ENCODE measurements at places on chromosomes 3 and 15.

- no peak for DNase-seq
These were observed 5.4 kb upstream of the PPP1R2 start for GRCh38 chr3:195548501-195548900.

DNA sequence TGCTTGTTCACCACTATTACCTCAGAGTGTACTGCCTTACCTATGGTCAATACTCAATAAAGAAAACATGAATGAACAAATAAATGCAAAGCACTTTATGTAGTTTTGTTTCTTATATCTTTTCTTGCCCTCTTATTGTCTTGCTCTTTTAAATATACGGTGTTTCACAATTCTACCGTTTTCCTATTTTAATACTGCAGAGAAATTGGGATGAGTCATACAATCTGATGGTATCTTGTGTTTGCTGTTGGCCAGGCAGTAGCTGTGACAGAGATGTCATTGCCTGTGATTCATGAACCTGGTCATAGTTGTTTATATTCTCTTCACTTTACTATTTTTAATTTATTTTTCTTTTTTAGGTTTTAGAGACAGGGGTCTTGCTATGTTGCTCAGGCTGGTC, 48.3 kb downstream of the SERP1 start:
- no peak for DNase-seq

DNA sequence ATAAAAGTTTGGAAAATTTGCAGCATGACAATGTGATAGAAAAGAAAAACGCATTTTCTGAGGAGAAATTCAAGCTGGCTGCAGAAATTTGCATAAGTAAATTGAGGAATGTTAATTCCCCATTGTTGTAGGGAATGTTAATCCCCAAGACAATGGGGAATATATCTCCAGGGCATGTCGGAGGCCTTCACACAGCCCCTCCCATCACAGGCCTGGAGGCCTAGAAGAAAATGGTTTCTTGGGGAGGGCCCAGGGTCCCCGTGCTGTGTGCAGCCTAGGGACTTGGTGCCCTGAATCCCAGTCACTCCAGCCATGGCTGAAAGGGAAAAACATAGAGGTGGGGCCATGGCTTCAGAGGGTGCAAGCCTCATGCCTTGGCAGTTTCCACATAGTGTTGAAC, 101.1 kb downstream of the BOC start:
- DNase-seq: no peak

DNA sequence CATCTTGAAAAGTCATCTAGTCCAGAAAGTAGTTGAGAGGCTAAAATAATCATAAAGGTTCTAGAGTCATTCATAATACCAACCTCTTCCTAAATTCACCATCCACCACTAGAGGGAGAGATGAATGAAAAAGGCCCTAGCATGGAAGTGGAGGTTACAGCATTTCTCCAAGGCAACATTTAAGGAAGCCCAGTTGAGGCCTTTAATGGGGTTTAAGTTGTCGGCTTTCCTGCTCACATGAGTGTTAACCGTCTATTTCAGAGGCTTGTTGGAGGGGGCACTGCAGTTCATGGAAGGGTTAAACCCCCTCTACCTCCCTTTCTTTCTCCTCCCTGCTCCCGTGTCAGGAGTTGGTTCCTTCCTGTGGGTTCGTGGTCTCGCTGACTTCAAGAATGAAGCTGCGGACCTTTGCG, 3.8 kb upstream of the SLCO3A1 start:
- DNase-seq: peak; percentile 26

DNA sequence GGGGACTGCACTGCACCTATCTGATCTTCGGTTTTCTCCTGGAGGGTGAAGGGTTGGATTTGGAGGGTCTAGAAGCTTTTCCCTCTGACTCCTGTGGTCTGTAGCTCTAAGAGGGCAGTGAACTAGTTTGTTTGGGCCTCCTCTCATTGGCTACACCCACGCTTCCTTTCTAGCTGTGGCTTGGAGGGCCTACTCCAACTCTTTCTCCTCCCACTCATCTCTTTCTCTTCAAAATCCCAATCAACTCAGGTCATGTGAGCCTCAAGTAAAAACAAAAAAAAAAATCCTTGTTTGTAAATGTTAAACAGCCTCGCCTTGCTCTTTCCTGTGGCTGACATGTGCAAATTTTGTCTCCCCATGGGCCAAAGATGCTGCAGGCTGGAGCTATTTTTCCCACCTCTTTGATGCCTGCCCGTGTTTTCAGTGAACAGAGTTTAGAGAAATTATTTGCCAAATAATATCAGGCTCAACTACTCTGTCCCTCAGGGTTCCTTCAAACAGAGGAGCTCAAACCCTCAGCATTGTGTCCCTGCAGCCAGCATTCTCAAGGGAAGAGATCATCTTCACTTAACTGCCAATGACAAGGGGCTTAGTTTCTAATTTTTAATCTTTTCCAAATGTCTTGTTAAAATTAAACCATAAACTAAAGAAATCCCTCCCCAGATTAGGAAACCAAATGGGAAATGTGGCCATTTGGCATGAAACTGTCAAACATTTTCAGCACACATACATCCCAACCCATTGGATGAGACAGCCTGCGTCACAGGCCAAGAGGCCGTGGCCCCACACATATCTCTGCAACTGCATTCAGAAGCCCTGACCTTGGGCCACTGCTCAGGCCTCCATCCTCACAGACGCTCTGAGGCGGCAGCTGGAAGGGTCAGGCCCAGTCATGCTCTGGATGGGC, 114.8 kb upstream of the THBS1 start:
- DNase-seq: no peak

GRCh38 chr15:78618064-78618463, 2.7 kb downstream of the CHRNA3 start:
- no peak for DNase-seq

DNA sequence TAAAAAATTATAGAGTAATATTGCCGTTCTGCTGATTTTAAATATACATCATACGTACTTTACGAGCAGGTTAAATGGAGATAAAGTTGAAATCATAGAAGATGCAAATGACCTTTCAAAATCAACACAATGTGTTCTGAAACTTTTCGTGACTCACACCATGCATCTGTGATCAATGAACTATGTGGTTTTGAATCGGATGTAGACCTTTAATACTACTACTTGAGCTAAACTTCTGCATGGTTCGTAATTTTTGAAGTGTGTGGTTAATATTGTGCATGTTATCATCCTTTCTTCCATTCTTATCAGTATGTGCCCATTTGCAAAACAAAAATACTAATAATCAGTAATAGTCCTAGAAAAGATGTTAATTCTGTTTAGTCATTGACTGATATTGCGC, 58.9 kb downstream of the GASK1A start:
- DNase-seq: no peak

All from NCI-H2171 (cell line).